Mesothelial cell of epicardium (in vitro differentiated cells): ENCODE measurements at places on chromosomes 2 and 18.

- DNase-seq = no peak
Measured at GRCh38 chr2:160918906-160919503, 241.2 kb upstream of the TANK start.

- no peak for DNase-seq
Measured at GRCh38 chr2:40516604-40517003, 64.7 kb upstream of the SLC8A1 start.

DNA sequence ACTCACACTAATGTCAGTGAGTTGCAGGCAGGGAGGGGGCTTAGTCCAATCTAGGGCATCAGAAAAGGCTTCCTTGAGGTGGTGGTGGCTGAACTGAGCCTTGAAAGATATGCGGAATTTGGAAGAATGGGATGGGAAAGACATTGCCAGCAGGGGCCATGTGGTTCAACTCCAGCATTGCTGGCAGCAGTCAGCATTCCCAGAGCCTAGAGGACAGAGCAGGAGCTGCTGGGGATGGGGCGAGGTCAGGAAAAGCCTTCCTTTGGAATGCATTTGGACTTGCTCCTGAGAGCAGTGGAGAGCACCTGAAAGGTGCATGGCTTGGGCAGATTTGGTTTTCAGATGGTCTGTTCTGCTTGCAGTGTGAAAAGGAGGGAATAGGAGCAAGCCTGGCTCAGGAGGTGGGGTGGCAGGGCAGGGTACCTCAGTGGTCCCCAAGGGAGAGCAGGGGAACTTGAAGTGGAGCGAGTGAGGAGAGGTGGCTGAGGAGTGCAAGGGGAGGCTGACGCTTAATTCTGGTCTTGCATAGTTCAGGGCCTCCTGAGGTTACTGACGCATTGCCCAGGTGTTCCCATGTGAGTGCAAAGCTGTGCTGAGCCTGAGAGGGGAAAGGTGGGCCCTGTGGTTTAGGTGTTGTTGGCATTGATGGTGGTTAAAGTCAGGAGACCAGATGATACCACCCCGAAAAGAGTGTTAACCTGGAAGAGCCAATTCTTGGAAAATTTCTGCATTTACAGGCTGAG, 112.1 kb upstream of the MGAT5 start:
- DNase-seq = no peak

- DNase-seq = no peak
Measured at GRCh38 chr2:234983011-234983726, 31.4 kb downstream of the SH3BP4 start.

- DNase-seq = no peak
Measured at GRCh38 chr2:97712693-97713295, 582 bp upstream of the ZAP70 start.
